Keratinocyte (primary cell): ENCODE measurements at places on chromosomes 16 and 17. TPM values are rescaled to one million over a fixed set of nuclear protein-coding genes. Genes with fewer than 3 reads are reported as not detected.
A peak's percentile ranks its signal among the peaks of the same experiment; 100 is the strongest.

DNA sequence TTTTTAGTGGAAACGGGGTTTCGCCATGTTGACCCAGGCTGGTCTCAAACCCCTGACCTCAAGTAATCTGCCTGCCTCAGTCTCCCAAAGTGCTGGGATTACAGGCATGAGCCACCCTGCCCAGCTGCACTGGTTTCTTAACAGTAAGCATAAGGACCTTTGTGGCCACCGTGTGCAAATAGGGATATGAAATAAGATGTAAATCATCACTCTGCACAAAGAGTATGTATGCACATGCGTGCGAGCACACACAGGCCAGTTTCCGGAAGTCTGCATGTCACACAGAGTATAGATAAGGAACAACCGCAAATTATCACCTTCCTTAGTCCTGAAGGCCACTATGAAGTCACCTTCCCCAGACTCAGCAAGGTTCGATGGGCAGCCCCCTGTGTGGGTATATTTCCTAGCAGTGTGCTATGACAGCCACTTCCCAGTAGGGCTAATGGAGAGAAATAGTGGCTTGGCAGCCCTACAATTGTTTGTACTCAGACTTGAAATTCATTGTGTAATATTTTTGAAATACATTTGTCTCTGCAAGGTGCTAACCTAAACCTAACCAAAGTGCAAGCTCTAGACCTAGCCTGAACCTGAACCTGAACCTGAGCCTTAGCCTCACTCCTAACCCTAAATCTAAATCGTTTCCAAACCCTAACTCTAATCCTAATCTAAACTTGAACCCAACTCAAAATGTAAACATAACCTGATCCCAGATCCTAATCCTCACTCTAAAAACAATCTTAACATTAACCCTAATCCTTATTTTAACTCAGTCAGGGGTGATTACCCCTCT lies 48.4 kb upstream of the SKAP1 start:
- no peaks in the 10 kb centered on the region for H3K36me3 ChIP-seq
- no peak for DNase-seq
- peaks cover 20% of the 10 kb centered on the region for H3K4me1 ChIP-seq

- H3K4me1 ChIP-seq: peaks cover 35% of the 10 kb centered on the region
- H3K4me3 ChIP-seq: no peak overlapping the region
- DNase-seq: no peak
- H3K27me3 ChIP-seq: no peaks in the 10 kb centered on the region
These were observed 2.0 kb upstream of the VAMP2 start for GRCh38 chr17:8164815-8165131.

DNA sequence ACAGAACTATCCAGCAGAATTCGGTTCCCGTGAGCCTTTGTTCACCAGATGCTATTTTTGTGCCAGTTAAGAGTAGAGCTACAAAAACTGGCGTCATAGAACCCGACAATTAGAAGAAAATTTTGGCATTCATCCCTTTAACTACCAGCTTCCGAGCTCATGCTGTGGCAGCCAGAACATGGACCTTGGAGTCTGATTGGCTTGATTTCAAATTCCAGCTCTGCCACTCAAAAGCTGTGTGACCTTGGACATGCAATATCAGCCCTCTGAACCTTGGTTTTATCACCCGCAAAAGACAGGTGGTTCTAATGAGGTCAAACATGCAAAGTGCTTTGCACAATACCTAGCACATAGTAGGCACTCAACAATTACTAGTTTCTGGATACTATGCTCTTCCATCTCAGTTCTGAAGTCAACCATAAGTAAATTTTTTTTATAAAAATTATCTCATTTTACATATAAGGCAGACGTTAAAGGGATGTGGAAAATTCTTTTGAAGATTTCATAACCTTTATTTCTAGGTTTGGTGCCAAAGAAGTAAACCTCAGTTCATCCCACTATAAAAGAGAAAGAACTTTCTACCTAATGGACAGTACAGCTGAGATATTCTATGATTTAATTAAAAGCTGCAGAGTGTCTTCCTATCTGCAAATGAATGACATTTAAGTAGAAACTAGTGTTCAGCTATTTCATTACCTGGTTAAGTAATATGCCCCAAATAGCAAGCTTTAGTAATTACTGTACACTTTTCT lies 331.5 kb downstream of the HAPSTR1 start:
- no peak for DNase-seq
- no peak overlapping the region for H3K27ac ChIP-seq
- no peaks in the 10 kb centered on the region for H3K27me3 ChIP-seq
- no peak overlapping the region for H3K4me3 ChIP-seq
- no peaks in the 10 kb centered on the region for H3K36me3 ChIP-seq

- H3K36me3 ChIP-seq: peaks cover 39% of the 10 kb centered on the region
- no peaks in the 10 kb centered on the region for H3K27me3 ChIP-seq
- no peaks in the 10 kb centered on the region for H3K4me1 ChIP-seq
- no peak for DNase-seq
- no peak overlapping the region for H3K4me3 ChIP-seq
- no peak overlapping the region for H3K27ac ChIP-seq
These were observed 34.3 kb downstream of the IL4R start for GRCh38 chr16:27347930-27348685.

DNA sequence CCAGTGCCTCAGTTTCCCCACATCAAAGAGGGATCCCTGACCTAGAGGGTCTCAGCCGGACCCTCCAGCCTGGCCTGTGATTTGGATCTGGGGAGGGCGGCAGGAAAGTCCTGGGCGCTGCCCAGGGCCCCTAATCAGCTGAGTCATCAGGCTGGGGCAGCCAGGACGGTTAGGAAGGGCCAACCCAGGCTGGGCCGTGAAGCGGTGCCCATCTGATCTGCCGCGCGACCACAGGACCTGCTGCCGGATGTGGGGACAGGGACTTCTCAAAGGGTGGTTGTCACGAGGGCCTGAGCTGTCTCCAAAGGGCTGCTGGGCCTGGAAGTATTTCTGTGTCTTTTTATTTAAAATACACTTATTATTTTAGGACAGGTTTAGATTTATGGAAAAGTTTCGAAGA lies 4.4 kb downstream of the TPSAB1 start:
- no peak overlapping the region for H3K4me3 ChIP-seq
- H3K27ac ChIP-seq: no peak overlapping the region
- H3K36me3 ChIP-seq: no peaks in the 10 kb centered on the region
- no peaks in the 10 kb centered on the region for H3K4me1 ChIP-seq
- DNase-seq: no peak

DNA sequence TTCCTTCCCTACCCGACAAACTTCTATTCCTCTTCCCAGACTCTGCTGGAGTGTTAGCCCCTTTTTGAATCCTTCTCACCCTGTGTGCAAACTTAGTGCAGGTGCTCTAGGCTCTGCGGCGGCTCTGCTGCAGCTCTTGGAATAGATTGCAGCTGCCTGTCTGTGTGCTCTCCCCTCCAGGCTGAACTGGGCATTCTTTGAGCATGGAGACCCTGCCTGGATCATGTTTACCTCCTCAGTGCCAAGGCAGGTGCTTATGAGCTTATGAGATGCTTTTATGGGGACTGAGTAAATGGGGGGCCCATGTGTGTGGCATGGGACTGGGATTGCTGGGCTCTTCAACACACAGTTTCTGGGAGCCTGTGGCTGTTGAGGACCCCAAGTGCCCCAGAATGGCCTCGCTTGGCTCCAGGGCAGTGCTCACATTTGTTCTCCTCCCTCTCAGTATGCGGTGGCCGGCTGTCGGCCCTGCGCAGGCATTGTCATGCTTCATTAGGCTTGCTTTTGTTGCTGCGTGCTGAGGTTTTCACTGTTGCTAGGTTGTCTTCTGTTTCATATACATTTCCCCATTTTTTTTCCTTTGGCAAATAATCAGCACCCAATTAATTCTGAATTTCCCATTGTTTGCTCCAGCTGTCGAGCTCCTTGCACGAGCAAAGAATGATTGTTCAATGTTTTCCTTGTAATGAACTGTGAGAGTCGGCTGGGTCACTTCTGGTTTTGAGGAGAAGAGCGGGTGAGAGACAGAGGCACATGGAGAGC lies 185.5 kb upstream of the NLRP1 start:
- no peak for DNase-seq
- H3K4me1 ChIP-seq: no peaks in the 10 kb centered on the region
- no peaks in the 10 kb centered on the region for H3K36me3 ChIP-seq
- peaks cover 82% of the 10 kb centered on the region for H3K27me3 ChIP-seq

- no peaks in the 10 kb centered on the region for H3K27me3 ChIP-seq
- no peaks in the 10 kb centered on the region for H3K36me3 ChIP-seq
- no peak overlapping the region for H3K4me3 ChIP-seq
- DNase-seq: no peak
- no peak overlapping the region for H3K27ac ChIP-seq
These were observed 1.3 kb downstream of the SLC26A11 start for GRCh38 chr17:80221351-80222105.

- no peak overlapping the region for H3K27ac ChIP-seq
- peaks cover 3% of the 10 kb centered on the region for H3K36me3 ChIP-seq
- no peak overlapping the region for H3K4me3 ChIP-seq
- H3K4me1 ChIP-seq: peaks cover 16% of the 10 kb centered on the region
- DNase-seq: no peak
These were observed 3.2 kb upstream of the ELOB start for GRCh38 chr16:2779978-2780898.

DNA sequence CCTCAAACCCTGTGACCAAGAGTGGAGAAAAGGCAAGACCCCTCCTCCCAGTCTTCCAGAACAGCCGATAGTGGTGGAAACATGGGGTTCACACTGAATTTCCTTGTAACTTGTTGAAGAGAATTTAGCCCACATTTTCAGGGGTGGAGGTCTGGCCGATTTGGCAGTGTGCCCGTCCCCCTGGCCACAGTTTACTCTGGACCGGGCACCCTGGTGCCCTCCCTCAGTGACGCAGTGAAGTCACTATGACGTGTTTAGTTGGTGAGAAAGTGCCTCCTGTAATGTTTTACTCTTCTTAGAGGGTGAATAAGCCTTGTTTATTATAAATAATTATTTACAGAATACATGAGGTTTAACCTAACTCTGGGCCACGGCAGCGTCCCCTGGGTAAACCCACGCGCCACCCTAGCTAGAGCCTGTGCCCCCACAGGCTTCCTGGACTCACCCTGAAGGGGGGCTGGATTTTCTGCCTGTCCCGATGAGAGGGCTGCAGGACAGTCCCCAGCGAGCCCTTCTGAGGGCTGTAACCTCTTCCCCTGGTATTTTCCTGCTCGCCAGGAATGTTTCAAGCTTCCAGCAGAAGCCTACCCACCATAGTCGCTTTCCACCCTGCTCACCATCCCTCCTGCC lies 316.9 kb downstream of the SEC14L1 start:
- no peak overlapping the region for H3K27ac ChIP-seq
- peaks cover 27% of the 10 kb centered on the region for H3K4me1 ChIP-seq
- H3K36me3 ChIP-seq: peaks cover 8% of the 10 kb centered on the region
- no peak for DNase-seq
- no peaks in the 10 kb centered on the region for H3K27me3 ChIP-seq

GRCh38 chr17:66518677-66519076 lies 216.3 kb downstream of the PRKCA start:
- no peaks in the 10 kb centered on the region for H3K27me3 ChIP-seq
- no peak overlapping the region for H3K4me3 ChIP-seq
- DNase-seq: no peak
- peaks cover 7% of the 10 kb centered on the region for H3K4me1 ChIP-seq

- peaks cover 4% of the 10 kb centered on the region for H3K4me1 ChIP-seq
- H3K4me3 ChIP-seq: no peak overlapping the region
- no peak overlapping the region for H3K27ac ChIP-seq
- H3K36me3 ChIP-seq: no peaks in the 10 kb centered on the region
These were observed 257.1 kb downstream of the FTO start for GRCh38 chr16:53960954-53961616.

GRCh38 chr16:69351309-69352027 lies at the start of gene TMED6:
TMED6 (minus strand) TSS chr16:69351786; CDS start chr16:69351753, 33 bp downstream.
- H3K4me1 ChIP-seq: no peaks in the 10 kb centered on the region
- peaks cover 7% of the 10 kb centered on the region for H3K36me3 ChIP-seq
- H3K4me3 ChIP-seq: no peak within 1 kb of the TSS
- H3K27ac ChIP-seq: no peak within 1 kb of the TSS
- no peak for DNase-seq

GRCh38 chr17:44361292-44362260 lies 2.1 kb downstream of the FAM171A2 start:
- H3K4me1 ChIP-seq: no peaks in the 10 kb centered on the region
- H3K27ac ChIP-seq: no peak overlapping the region
- H3K36me3 ChIP-seq: no peaks in the 10 kb centered on the region

- H3K27ac ChIP-seq: no peak overlapping the region
- no peaks in the 10 kb centered on the region for H3K4me1 ChIP-seq
- H3K36me3 ChIP-seq: peaks cover 43% of the 10 kb centered on the region
- no peak for DNase-seq
- H3K27me3 ChIP-seq: no peaks in the 10 kb centered on the region
These were observed 9.8 kb upstream of the ADAT1 start for GRCh38 chr16:75632857-75633256.

DNA sequence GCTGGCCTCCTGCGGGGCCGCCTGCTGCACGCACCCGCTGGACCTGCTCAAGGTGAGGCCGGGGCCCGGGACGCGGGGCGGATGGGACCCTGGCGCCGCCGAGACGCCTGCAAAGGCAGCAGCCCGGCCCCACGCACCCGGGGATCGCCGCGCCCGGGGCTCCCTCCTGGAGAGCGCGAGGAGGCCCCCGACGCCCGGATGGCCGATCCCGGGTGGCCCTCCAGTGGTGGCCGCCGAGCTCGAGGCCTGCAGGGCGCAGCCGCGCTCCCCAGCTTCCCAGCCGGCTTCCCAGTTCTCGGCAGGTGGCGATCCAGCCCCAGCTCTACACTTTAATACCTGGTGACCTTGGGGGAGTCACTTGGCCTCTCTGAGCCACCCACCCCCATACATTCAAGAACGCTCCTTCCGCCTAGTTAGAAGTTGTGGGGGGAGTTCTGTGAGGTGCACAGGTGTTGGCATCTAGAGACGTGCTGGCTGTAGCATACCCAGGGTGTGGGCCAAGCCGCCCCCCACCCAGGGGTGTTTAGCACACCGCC lies 452 bp downstream of the SLC25A10 start:
- DNase-seq: no peak
- H3K4me1 ChIP-seq: peaks cover 23% of the 10 kb centered on the region
- H3K27ac ChIP-seq: peak overlapping the region; percentile 40
- no peaks in the 10 kb centered on the region for H3K27me3 ChIP-seq

DNA sequence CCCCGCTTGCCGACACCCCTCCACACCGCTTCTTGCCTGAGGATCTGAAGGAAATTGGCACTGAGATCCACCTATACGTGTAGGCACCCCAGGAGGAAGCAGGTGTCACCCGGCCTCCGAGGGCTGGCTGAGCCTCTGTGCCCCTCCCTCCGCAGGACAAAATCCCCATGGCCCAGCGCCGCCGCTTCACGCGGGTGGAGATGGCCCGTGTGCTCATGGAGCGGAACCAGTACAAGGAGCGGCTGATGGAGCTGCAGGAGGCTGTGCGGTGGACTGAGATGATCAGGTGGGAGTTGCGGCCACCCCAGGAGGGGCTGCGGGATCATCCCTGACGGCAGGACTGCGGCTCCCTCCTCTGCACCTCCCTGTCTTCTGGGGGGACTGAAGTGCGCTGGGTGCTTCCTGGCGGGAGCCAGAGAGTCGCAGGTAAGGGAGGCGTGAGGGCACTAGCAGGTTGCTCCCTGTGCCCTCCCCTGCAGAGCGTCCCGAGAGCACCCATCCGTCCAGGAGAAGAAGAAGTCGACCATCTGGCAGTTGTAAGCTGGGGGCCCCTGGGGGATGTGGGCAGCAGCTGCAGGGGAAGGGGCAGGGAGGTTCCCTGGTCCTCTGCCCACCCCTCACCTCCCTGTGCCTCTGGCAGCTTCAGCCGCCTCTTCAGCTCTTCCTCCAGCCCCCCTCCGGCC lies 9.0 kb downstream of the NME3 start:
- H3K4me1 ChIP-seq: peaks cover 3% of the 10 kb centered on the region
- H3K36me3 ChIP-seq: peaks cover 17% of the 10 kb centered on the region
- no peak for DNase-seq
- H3K27ac ChIP-seq: no peak overlapping the region
- H3K4me3 ChIP-seq: no peak overlapping the region
- H3K27me3 ChIP-seq: no peaks in the 10 kb centered on the region

Gene ACSM2A
- polyA plus RNA-seq: not detected in 3 replicates

Gene AANAT
- not detected in 3 replicates for polyA plus RNA-seq

Gene RSKR
- polyA plus RNA-seq: 3.9 to 7.4 TPM (median 6.6 TPM) in 3 replicates

Gene C16orf86
- polyA plus RNA-seq: 0.10 to 0.24 TPM (median 0.17 TPM) in 3 replicates

Gene SLC47A2
- polyA plus RNA-seq: 0.15 to 2.2 TPM (median 0.88 TPM) in 3 replicates

Gene CCL13
- not detected in 3 replicates for polyA plus RNA-seq

Gene SNX20
- polyA plus RNA-seq: not detected in 3 replicates
